ENCODE measurements at places on chromosomes 4 and X. TPM values are rescaled to one million over a fixed set of nuclear protein-coding genes. Genes with fewer than 3 reads are reported as not detected.

GRCh38 chr4:7003879-7004240 lies 39.3 kb upstream of the TADA2B start:
- no peak overlapping the region for H3K4me3 ChIP-seq
- no peaks in the 10 kb centered on the region for H3K4me1 ChIP-seq
- H3K36me3 ChIP-seq, result peaks cover 4% of the 10 kb centered on the region
- H3K27me3 ChIP-seq, result no peaks in the 10 kb centered on the region
- no peak overlapping the region for H3K27ac ChIP-seq

DNA sequence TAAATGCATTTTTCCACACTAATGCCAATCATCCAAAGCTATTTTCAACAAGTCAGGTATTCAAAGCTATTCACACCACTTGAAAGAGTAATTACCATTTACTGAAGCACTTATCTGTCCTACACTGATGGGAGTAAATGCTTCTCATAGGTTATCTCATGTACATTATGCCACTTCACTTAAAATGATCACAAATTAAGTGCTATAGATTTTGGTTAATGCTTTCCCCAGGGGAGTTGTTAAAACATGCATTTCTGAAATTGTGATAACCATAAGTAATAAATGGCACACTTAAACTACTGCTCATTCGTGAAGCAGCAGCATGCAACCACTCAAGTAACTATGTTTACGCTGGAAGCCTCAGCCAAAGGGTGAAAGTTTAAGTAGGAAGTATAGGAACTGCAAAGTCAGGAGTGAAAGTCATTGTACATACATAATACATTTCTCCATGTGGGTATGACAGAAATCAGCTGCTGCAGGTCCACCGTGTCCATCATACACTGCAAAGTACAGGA lies 6.6 kb downstream of the PPM1K start:
- no peak overlapping the region for H3K4me3 ChIP-seq
- H3K27ac ChIP-seq, result no peak overlapping the region
- no peaks in the 10 kb centered on the region for H3K27me3 ChIP-seq
- no peaks in the 10 kb centered on the region for H3K36me3 ChIP-seq
- H3K4me1 ChIP-seq, result peaks cover 40% of the 10 kb centered on the region

DNA sequence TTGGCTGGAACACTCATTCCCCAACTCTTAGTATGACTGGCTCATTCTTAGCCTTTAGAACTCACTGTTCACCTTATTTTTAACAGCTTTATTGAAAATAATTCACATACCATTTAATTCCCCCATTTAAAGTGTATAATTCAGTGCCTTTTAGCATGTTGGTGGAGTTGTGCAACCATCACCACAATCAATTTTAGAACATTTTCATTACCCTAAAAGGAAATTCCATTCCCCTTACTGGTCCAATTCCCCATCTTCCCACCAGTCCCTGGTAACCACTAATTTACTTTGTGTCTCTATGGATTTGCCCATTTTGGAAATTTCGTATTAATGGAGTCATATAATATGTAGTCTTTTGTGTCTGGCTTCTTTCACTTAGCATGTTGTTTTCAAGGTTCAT lies 19.7 kb downstream of the NHSL2 start:
- DNase-seq, result no peak
- no peak overlapping the region for H3K4me3 ChIP-seq
- H3K4me1 ChIP-seq, result no peaks in the 10 kb centered on the region
- no peaks in the 10 kb centered on the region for H3K27me3 ChIP-seq
- H3K36me3 ChIP-seq, result no peaks in the 10 kb centered on the region

DNA sequence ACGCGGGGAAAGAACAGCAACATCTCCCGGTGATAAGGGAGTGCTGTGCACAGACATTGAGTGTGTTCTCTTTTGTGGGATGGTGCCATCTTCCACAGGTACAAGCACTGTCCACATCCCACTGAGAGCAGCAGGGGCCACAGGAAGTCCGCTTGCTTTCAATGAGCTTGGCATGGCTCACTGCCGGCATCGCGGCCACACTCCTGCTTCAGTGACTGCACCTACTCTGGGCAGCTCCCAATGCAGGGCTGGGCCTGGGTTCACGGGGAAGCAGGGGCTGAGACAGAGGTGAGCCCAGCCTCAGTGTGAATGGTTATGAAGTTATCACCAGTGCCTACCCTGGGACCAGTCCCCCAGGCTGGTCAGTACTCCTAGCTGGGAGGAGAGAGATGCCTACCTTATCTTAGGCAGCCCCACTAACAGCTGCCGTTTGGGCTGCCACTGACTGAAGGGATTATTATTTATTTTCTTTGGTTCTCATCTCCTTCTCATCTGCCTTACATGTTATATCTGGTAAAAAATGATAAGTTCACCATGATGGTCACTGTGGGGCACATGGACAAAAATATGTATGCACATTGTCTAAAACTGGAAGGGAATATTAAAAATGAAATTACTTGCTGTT lies 99.2 kb downstream of the MGST2 start:
- no peak overlapping the region for H3K27ac ChIP-seq
- H3K4me1 ChIP-seq, result peaks cover 6% of the 10 kb centered on the region

DNA sequence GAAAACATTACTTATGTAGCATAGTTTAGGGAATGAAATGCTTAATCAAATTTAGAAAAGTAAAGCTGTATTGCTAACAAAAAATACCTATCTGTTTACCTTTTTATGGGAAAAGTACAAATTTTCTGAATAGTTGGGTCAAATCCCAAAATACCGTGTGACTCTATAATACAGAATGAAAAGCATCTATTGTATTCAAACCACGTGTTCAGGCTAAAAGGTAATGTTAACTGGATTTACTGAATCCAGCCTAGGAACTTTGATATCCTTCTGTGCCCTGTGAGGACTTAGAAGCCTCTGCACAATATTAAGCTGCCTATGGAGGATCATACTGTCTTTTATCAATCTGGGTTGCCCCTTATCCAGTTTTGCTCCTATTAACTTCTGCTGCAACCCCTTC lies 36.3 kb upstream of the AGA start:
- no peak overlapping the region for H3K27ac ChIP-seq
- no peaks in the 10 kb centered on the region for H3K36me3 ChIP-seq
- DNase-seq, result no peak

GRCh38 chr4:30866346-30866745 lies 146.2 kb downstream of the PCDH7 start:
- H3K27me3 ChIP-seq, result no peaks in the 10 kb centered on the region
- no peak overlapping the region for H3K4me3 ChIP-seq
- H3K27ac ChIP-seq, result no peak overlapping the region
- H3K36me3 ChIP-seq, result no peaks in the 10 kb centered on the region
- DNase-seq, result no peak

DNA sequence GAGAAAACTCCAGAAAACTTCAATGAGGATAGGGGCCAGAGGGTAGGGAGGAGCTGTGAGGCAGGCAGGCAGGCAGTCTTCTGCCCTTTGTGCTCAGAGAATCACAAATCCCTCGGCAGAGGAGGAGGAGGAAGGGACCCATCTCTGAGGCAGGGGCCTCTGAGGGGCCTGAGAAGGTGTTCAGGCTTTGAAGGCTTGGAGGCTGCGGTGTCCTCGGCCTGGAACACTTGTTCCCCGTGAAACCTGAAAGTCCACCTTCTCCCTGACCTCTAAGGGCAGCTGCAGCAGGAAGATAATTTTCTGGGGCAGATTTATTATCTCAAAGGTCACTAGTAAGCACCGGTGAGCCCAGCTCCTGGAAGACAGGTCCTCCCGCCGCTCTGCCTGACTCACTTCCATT lies 200.3 kb upstream of the BCOR start:
- H3K27me3 ChIP-seq, result no peaks in the 10 kb centered on the region
- no peaks in the 10 kb centered on the region for H3K36me3 ChIP-seq
- no peak for DNase-seq

DNA sequence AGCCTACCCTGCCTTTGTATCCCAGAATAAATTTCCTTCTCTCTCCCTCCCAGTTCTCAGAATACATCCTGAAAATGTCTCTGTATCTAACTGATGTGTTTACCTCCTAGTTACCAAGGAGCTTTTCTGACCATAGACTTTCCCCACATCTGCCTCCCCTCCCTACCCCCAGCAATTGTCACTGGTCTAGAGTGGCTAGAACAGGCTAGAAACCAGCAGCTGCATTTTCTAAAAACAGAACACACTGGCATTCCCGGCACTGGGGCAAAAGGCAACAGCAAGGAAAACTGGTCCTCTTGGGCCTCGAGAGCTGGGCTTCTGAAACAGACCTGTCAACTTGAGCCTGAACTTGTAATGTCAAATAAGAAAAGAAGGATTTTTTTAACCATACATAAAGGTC lies 16.4 kb downstream of the TASL start:
- H3K27ac ChIP-seq, result no peak overlapping the region
- H3K27me3 ChIP-seq, result no peaks in the 10 kb centered on the region
- DNase-seq, result no peak

GRCh38 chr4:138851391-138852335 lies 163.9 kb upstream of the NOCT start:
- H3K36me3 ChIP-seq, result no peaks in the 10 kb centered on the region
- H3K4me1 ChIP-seq, result no peaks in the 10 kb centered on the region
- no peaks in the 10 kb centered on the region for H3K27me3 ChIP-seq
- no peak for DNase-seq
- no peak overlapping the region for H3K27ac ChIP-seq
- no peak overlapping the region for H3K4me3 ChIP-seq

- H3K27ac ChIP-seq, result no peak overlapping the region
- no peak overlapping the region for H3K4me3 ChIP-seq
Observed at GRCh38 chr4:123661080-123661737, 264.6 kb downstream of the SPRY1 start.

DNA sequence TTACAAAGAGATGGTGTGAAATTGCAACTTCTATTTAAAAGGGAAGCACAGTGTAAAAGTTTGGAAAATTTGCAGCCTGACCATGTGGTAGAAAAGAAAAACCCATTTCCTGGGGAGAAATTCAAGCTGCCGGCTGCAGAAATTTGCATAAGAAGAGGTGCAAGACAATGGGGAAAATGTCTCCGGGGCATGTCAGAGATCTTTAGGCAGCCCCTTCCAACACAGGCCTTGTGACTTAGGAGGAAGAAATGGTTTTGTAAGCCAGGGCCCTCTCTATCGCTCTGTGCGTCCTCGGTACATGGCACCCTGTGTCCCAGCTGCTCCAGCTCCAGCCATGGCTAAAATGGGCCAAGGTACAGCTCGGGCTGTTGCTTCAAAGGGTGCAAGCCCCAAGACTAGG lies 40.4 kb downstream of the CCDC158 start:
- no peak overlapping the region for H3K27ac ChIP-seq
- H3K4me1 ChIP-seq, result peaks cover 7% of the 10 kb centered on the region
- H3K27me3 ChIP-seq, result no peaks in the 10 kb centered on the region
- DNase-seq, result no peak
- no peaks in the 10 kb centered on the region for H3K36me3 ChIP-seq

GRCh38 chrX:2650865-2651264 lies 40.2 kb upstream of the CD99 start:
- no peaks in the 10 kb centered on the region for H3K4me1 ChIP-seq
- H3K36me3 ChIP-seq, result no peaks in the 10 kb centered on the region
- no peak for DNase-seq
- no peak overlapping the region for H3K27ac ChIP-seq
- no peak overlapping the region for H3K4me3 ChIP-seq

DNA sequence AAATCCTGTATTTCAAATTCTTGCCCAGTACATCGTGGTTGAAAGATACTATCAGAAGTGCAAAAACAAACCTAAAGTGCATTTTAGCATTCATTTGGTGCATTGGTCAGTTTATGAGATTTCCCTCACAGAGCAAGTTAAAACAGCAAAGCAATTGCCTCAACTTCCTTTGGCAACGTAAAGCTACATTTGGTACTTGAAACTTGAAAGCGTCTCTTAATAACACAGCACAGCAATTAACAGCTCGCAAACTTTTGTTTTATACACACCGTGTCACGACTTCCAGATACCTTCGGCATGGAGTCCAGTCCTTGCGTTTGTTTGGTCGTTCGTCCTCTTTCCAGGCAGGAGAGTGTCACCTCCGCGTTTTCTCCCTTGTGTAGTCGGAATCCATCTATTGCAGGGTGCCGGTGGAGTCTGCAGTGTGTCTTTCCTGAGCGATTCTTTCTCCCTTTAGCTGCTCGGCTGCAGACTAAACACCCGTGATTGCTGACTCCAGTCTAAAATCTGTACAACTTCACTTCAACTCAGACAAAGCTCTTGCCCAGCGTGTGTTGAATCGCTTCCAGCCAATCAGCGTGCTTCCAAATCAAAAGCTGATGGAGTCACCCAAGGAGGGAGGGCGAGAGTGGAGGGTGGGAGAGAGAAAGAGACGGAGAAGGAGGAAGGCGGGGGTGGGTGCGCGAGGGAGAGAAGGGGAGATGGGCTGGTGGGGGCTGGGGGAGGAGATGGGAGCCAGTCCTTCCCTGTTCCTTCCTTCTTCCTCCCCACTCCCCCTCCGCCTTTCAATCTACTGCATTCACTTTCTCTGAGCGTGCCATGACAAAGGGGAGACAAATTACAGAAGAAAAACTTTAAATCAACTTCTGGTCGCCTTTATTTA lies at the start of gene PCDH18:
TSS of gene PCDH18 (minus strand) at position 509 of the 883 bp plus-strand sequence. CDS start at position 103, 406 bp downstream.
- H3K4me1 ChIP-seq, result no peaks in the 10 kb centered on the region
- H3K27ac ChIP-seq, result peak within 1 kb of the TSS; percentile 15
- H3K4me3 ChIP-seq, result peak within 1 kb of the TSS; percentile 30

- no peak overlapping the region for H3K27ac ChIP-seq
- H3K4me3 ChIP-seq, result no peak overlapping the region
- no peaks in the 10 kb centered on the region for H3K4me1 ChIP-seq
- no peaks in the 10 kb centered on the region for H3K36me3 ChIP-seq
Observed at GRCh38 chr4:83751336-83751949, 215.5 kb downstream of the GPAT3 start.

The ARHGAP4 gene
- 18.9 TPM for total RNA-seq

The FAM9C gene
- total RNA-seq, result not detected

The KIAA1210 gene
- not detected for total RNA-seq

The PRDM5 gene
- 9.1 TPM for total RNA-seq
